ENCODE measurements at places on chromosomes 7 and 10. TPM values are rescaled to one million over a fixed set of nuclear protein-coding genes. Genes with fewer than 3 reads are reported as not detected.
A peak's percentile ranks its signal among the peaks of the same experiment; 100 is the strongest.

DNA sequence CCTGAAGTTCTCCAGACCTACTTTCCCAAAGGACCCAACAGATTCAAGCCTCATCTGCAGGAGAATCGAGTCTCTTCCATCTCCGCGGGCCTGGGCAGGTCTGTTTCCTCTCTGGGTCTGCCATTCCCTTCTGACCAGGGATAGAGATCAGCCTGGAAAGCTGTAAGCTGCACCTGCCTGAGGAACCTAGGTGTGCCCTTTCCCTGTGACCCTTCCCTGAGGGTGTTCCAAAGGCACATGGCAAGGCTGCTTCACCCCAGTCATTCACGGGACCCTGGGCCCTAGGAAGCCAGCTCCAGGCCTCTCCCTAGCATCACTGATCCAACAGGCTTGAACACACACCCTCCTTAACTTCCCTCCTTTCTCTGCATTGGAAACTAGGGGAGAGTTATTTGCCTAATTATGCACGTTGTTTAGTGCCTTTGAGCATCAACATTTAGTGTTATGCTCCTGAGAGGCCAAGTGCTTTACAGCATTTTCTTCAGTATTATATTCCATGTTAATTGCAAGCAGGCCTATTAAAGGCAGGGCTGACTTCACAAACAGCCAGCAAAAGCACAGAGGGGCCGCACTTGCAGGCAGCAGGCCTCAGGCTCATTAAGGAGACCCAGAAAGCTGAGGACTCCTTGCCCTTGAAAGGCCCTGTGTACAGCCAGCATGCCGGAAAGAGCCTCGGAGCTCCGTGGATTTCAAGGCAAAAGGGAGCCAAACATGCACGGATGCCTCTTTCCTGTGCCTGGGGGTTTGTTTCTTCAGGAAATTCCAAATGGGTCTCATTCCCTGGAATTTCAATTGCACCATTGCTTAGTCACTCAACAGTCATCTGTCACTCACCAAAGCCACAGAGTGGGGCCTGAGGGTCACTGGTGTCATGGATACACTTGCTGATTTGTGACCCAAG, 91.0 kb upstream of the FAM20C start:
- H3K4me3 ChIP-seq = no peak overlapping the region
- H3K36me3 ChIP-seq = no peaks in the 10 kb centered on the region
- H3K27me3 ChIP-seq = no peaks in the 10 kb centered on the region
- no peak for DNase-seq

GRCh38 chr7:23471106-23471859, 992 bp upstream of the IGF2BP3 start:
- H3K4me3 ChIP-seq = no peak overlapping the region
- peaks cover 2% of the 10 kb centered on the region for H3K27me3 ChIP-seq
- peaks cover 2% of the 10 kb centered on the region for H3K4me1 ChIP-seq
- no peaks in the 10 kb centered on the region for H3K36me3 ChIP-seq
- no peak overlapping the region for H3K27ac ChIP-seq

Gene ACADSB
- 26.6 TPM for total RNA-seq

DNA sequence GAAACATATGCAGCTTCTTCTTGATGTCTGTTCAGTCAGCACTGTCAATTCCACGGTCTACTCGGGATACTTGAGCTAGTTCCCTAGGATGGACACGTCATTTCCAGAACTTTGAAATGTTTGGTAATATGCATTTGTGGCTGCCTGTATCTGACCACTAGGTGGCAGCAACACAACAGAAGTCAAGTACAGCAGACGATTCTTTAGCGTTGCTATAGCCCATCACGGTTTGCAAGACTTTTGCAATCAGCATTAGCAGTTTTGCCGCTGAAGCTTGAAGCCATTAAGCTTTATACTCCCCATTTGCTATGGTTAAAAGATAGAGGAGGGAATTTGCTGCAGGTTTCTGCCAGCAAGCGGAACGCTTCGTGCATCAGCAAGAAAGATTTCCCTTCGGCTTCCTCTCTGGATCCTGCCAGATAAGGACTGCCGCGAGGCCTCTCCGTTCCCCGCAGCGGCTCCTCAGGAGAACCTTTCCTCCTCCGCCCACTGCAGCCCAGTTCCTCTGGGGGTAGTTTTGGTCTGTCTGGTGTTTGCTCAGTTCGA, 63.5 kb downstream of the ABCC2 start:
- no peaks in the 10 kb centered on the region for H3K27me3 ChIP-seq
- peaks cover 42% of the 10 kb centered on the region for H3K36me3 ChIP-seq
- peak; percentile 92 for DNase-seq
- H3K4me1 ChIP-seq = no peaks in the 10 kb centered on the region

- no peak overlapping the region for H3K4me3 ChIP-seq
- no peak overlapping the region for H3K27ac ChIP-seq
- H3K4me1 ChIP-seq = no peaks in the 10 kb centered on the region
- no peaks in the 10 kb centered on the region for H3K36me3 ChIP-seq
- no peaks in the 10 kb centered on the region for H3K27me3 ChIP-seq
Measured at GRCh38 chr10:132237871-132238270, 51.1 kb downstream of the DPYSL4 start.

DNA sequence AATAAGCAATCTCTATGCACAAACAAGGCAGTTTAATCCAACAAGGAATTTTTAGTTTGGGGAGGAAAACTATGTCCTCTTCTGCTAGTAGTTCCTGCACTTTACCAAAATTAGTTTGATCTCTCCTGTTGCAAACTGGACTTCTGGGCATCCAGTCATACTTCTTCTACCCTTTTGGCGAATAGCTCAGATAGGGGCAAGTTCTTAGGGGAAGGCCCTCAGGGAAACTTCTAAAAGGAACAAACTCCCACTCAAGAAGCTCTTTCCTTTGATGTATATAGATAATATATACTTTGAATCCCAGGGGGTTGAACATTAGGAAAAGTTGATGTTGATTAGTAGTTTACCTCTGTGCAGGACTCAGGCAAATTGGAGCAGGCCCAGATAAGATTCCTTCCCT, 21.5 kb upstream of the PPP1R17 start:
- no peaks in the 10 kb centered on the region for H3K4me1 ChIP-seq
- H3K36me3 ChIP-seq = no peaks in the 10 kb centered on the region
- DNase-seq = no peak
- no peak overlapping the region for H3K27ac ChIP-seq
- no peak overlapping the region for H3K4me3 ChIP-seq

Gene LRRN3
- total RNA-seq = 1.1 TPM

DNA sequence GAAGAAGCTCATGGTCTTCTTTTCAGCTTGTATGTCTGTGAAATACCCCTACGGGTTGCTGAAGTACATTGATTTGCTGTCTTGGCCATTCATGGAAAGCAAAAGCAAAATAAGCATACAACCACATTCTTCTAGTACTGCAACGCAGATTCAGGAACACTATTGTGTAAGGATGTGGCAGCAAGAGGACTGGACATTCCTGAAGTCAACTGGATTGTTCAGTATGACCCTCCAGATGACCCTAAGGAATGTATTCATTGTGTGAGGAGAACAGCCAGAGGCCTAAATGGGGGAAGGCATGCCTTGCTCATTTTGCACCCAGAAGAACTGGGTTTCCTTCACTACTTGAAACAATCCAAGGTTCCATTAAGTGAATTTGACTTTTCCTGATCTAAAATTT, 133.4 kb upstream of the ANKRD1 start:
- no peaks in the 10 kb centered on the region for H3K4me1 ChIP-seq
- H3K36me3 ChIP-seq = no peaks in the 10 kb centered on the region
- no peak overlapping the region for H3K27ac ChIP-seq

DNA sequence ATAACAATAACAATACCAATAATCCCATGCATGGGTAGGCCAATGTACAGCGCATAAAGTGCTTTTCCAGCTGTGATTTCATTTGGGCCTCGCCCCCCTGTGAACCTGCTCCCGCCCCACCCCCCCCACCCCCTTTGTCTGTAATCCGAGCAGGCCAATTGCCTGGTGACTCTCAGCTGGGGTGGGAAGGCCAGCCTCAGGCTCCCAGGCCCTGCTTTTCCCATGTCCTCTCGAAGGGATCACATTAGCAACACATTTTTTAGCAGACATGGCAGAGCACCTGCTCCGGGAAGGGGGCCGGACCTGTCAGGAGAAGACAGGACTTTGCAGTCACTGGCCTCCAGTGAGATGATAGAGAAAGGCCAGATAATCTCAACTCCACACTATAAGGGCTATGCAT, 439.3 kb downstream of the RPS24 start:
- no peaks in the 10 kb centered on the region for H3K4me1 ChIP-seq
- H3K27me3 ChIP-seq = no peaks in the 10 kb centered on the region
- H3K4me3 ChIP-seq = no peak overlapping the region
- no peaks in the 10 kb centered on the region for H3K36me3 ChIP-seq
- H3K27ac ChIP-seq = no peak overlapping the region
- DNase-seq = no peak

Gene SPDYE2
- total RNA-seq = 0.50 TPM

Gene HTRA1
- total RNA-seq = 86.0 TPM

- no peaks in the 10 kb centered on the region for H3K27me3 ChIP-seq
- peaks cover 6% of the 10 kb centered on the region for H3K4me1 ChIP-seq
- H3K36me3 ChIP-seq = no peaks in the 10 kb centered on the region
- H3K4me3 ChIP-seq = no peak overlapping the region
Measured at GRCh38 chr10:20990604-20991003, 93.5 kb upstream of the NEBL start.

DNA sequence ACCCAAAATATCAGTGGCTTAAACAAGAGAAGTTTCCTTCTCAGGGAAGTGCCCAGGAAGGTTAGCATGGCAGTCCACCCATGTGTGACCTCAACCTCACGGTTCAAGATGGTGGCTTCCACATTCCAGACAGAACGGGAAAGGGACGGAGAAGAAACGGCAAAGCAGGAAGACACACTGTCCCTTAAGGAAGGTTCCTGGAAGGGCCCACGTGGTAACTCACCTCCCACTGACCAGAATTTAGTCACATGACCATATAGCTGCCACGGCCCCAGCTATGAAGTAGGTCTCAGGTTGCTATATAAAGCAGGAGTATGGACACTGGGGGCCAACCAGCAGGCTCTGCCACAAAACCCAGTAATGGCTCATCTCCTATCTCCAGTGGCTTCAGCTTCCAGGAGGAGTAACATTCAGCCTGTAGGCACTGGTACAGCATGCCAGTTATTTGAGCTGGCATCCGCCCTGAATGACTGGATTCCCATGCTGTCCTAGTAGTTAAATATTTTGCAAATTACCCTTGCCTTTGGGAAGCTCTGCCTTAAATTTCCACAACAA, 278.5 kb upstream of the KLF14 start:
- no peak for DNase-seq
- no peaks in the 10 kb centered on the region for H3K36me3 ChIP-seq
- H3K4me1 ChIP-seq = peaks cover 61% of the 10 kb centered on the region
- peak overlapping the region; percentile 88 for H3K27ac ChIP-seq
- no peaks in the 10 kb centered on the region for H3K27me3 ChIP-seq
- no peak overlapping the region for H3K4me3 ChIP-seq

Gene MET
- 225 TPM for total RNA-seq

Gene RELN
- 5.4 TPM for total RNA-seq

GRCh38 chr7:69550991-69551390, 47.3 kb upstream of the AUTS2 start:
- H3K36me3 ChIP-seq = no peaks in the 10 kb centered on the region
- no peak overlapping the region for H3K27ac ChIP-seq
- no peak overlapping the region for H3K4me3 ChIP-seq
- no peaks in the 10 kb centered on the region for H3K4me1 ChIP-seq
- no peak for DNase-seq

DNA sequence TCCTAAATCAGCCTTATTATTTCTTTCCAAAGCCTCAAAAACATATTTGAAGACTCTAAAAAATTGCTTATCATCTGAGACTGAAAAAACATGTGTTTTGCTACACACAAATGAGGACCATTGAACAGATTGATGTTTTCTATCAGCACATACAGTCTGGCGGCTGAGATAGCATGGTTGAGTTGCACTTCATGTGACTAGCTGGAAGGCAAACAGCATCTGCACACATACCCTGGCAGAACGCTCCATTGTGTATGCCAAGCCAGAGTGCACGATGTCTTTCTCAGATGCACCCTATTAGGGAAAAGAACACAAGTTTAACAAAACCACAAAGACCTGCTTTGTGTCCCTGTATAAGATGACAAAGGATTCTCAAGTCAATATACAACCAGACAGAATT, 33.0 kb downstream of the FAM25A start:
- no peak for DNase-seq
- H3K27me3 ChIP-seq = no peaks in the 10 kb centered on the region
- no peak overlapping the region for H3K4me3 ChIP-seq
- no peaks in the 10 kb centered on the region for H3K4me1 ChIP-seq

GRCh38 chr7:100971111-100972001, 2.0 kb downstream of the MUC12 start:
- no peak overlapping the region for H3K4me3 ChIP-seq
- peaks cover 15% of the 10 kb centered on the region for H3K27me3 ChIP-seq
- H3K4me1 ChIP-seq = no peaks in the 10 kb centered on the region

GRCh38 chr7:28038175-28038797, 142.3 kb downstream of the JAZF1 start:
- H3K36me3 ChIP-seq = no peaks in the 10 kb centered on the region
- H3K4me1 ChIP-seq = no peaks in the 10 kb centered on the region
- no peak for DNase-seq

Gene GRID2IP
- 0.76 TPM for total RNA-seq

- no peaks in the 10 kb centered on the region for H3K36me3 ChIP-seq
- H3K4me3 ChIP-seq = no peak overlapping the region
- no peaks in the 10 kb centered on the region for H3K4me1 ChIP-seq
- H3K27me3 ChIP-seq = no peaks in the 10 kb centered on the region
- H3K27ac ChIP-seq = no peak overlapping the region
Measured at GRCh38 chr10:43202657-43203447, 64.0 kb downstream of the RASGEF1A start.

- H3K27me3 ChIP-seq = no peaks in the 10 kb centered on the region
- H3K4me1 ChIP-seq = peaks cover 21% of the 10 kb centered on the region
- no peaks in the 10 kb centered on the region for H3K36me3 ChIP-seq
- no peak for DNase-seq
Measured at GRCh38 chr10:70494966-70495365, 16.4 kb downstream of the PALD1 start.

- peaks cover 24% of the 10 kb centered on the region for H3K4me1 ChIP-seq
- H3K27me3 ChIP-seq = no peaks in the 10 kb centered on the region
- H3K27ac ChIP-seq = no peak overlapping the region
- H3K36me3 ChIP-seq = peaks cover 58% of the 10 kb centered on the region
- H3K4me3 ChIP-seq = no peak overlapping the region
Measured at GRCh38 chr10:104260775-104261115, 6.1 kb downstream of the GSTO1 start.

GRCh38 chr10:84204122-84204521, 9.8 kb downstream of the CDHR1 start:
- H3K4me1 ChIP-seq = no peaks in the 10 kb centered on the region
- no peak overlapping the region for H3K27ac ChIP-seq
- no peaks in the 10 kb centered on the region for H3K36me3 ChIP-seq
- H3K27me3 ChIP-seq = no peaks in the 10 kb centered on the region

Gene EGR2
- total RNA-seq = 1.6 TPM

DNA sequence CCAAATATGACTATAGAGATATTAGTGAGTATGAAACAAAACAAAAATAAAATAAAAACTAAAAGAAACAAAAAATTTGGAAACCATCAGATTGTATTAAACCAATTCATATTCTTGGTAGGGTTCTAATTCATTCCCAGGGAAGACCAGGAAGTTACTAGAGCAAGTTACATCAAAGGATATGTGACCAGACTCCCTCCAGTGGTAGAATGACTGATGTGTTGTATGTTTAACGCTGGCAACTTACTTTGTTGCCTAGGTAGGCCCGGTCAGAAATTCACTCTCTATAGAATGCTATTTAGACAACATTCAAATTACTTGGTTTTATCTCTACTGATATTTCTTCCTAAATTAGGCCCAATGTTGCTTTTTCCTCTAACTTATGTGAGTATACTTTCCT, 5.2 kb downstream of the PHYHIPL start:
- H3K4me3 ChIP-seq = no peak overlapping the region
- no peaks in the 10 kb centered on the region for H3K4me1 ChIP-seq
- H3K27me3 ChIP-seq = peaks cover 2% of the 10 kb centered on the region
- no peaks in the 10 kb centered on the region for H3K36me3 ChIP-seq

Gene VGF
- total RNA-seq = 0.38 TPM

GRCh38 chr7:122380992-122381391, 76.4 kb upstream of the FEZF1 start:
- DNase-seq = no peak
- no peaks in the 10 kb centered on the region for H3K4me1 ChIP-seq
